Bronchial epithelial cell (primary cell): ENCODE measurements at places on chromosomes 4 and X.

- peak; percentile 5 for DNase-seq
Observed at GRCh38 chrX:101550751-101551379, 518 bp downstream of the ARMCX1 start.

GRCh38 chr4:172073590-172073989 lies 260.4 kb downstream of the GALNTL6 start:
- DNase-seq, result no peak

- DNase-seq, result no peak
Observed at GRCh38 chr4:150886597-150886996, 128.5 kb downstream of the LRBA start.

DNA sequence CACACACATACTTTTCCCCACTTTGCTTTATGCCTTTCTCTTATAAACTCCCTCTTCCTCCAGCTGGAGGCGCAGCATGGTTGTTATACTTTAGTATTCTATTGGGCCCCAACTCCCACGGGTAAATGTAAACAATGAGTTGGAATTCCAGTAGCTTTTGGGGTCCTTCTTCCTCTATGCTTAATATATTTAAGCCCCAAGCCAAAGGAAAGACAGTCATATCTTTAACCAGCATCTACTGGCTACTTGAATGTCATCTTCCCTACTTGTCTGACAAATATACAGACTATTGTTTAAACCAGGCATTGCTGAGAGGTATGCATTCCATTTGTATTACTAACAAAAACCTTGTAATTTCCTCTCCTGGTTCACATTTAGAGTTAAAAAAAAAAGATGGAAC lies 72.9 kb downstream of the WDR19 start:
- DNase-seq, result peak; percentile 82

DNA sequence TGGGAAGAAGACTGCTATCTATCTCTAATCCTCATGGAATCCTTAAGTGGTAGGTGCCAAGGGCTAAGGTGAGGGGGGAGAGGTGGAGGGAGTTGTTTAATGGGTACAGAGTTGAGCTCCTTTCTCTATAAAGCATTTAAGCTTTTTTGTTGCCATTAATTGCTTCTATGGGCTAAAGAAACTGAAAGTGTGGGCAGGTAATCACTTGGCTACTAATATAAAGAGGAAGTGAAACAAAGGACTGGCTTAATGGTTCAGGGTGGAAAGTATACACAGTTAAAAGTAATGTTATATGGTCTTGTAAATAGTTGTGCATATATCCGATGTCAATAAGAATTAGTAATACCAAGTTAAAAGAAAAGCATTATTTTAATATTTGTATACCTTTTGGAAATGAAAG lies 83.9 kb downstream of the POLA1 start:
- no peak for DNase-seq
